ENCODE measurements at places on chromosomes 1 and 21. TPM values are rescaled to one million over a fixed set of nuclear protein-coding genes. Genes with fewer than 3 reads are reported as not detected.

DNA sequence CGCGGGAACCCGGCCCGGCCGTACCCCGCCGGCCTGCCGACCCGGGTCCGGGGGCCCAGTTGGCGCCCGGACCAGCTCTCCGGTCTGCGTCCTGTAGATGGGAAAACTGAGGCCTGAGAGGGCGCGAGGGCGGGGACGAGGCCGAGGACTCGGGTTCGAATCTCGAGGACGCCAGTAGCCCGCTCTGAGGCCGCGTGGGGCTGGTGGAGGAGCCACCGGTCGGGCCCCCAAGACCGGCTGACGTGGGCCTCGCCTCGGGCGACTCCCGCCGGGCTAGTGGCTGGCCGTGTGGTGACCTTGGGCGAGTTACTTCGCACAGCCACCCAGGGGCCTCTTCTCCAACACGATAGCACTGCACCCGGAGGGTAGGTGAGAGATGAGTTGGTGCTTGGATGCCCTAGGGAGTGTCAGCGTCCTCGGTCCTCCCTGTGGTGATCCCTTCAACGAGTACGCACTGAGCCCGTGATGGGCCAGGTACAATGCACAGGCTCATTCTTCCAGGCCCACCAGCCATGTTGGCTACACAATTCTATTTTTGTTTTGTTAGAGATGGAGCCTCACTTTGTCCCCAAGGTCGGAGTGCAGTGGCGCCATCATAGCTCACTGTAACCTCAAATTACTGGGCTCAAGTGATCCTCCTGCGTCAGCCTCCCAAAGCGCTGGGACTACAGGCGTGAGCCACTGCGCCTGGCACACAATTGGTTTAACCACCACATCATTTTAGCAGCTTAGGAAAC, 404 bp upstream of the SCMH1 start:
- no peak for DNase-seq

GRCh38 chr1:216178281-216178680, 245.0 kb downstream of the USH2A start:
- DNase-seq = no peak

GRCh38 chr1:214979191-214979590, 103.3 kb upstream of the KCNK2 start:
- no peak for DNase-seq

- DNase-seq = no peak
These were observed 25.3 kb downstream of the SLC30A7 start for GRCh38 chr1:100921110-100921706.

- DNase-seq = no peak
These were observed 501.6 kb downstream of the NPHP4 start for GRCh38 chr1:5490635-5491034.

GRCh38 chr1:164823486-164824279, 264.7 kb downstream of the PBX1 start:
- no peak for DNase-seq

GRCh38 chr1:178660461-178660860, 64.6 kb upstream of the RALGPS2 start:
- no peak for DNase-seq

GRCh38 chr1:106677181-106677580, 379.3 kb upstream of the PRMT6 start:
- no peak for DNase-seq

DNA sequence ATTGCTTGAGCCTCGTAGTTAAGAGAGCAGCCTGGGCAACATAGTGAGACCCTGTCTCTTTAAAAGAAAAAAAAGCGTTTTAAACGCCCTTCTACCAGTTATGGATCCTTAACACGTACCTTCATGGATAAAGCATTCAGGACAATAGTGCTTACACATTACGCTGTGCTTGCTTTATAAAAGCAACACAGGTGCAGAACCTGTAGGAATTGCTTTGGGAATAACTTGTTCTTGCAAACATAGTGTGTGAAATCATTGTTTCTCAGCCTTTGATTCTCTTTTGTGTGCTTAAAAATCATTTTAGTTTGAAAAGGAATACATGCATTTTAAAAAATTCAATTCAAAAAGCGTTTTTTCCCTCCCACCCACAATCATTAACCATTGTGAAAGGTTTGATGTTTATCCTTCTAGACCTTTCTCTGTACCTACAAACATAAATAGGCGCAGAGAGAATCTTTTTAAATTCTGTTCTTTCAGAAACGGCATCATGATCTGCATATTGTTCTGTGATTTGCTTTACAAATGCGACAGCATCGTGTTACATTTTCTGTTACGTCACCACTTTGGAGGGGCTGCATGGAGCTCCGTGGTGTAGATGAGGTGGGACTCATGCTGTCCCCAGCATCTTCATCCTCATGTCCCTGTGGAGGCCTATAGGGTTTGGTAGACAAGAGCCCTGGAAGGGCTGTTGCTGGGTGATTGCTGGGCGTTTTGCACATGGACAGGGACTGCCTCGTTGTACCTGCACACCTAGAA, 54.6 kb downstream of the SPSB1 start:
- DNase-seq = no peak

GRCh38 chr21:42644223-42645208, 8.9 kb upstream of the PDE9A start:
- no peak for DNase-seq

DNA sequence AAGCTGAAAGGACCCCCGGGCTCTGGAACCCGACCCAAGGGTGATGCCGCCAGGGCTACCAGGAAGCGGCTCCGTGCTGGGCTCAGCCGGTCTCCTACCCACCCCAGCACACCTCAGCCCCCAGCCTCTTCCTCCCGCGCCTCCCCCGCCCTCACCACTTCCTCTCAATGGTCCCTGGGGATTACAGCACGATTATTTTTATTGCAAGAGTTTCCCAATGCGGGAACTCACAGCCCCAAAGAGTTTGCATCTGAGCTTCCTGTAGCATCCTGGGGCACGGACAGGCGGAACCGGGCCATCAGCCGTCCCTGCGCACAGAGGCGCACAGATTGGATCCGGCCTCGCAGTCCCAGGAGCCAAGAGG, 8.7 kb upstream of the SLX9 start:
- no peak for DNase-seq

DNA sequence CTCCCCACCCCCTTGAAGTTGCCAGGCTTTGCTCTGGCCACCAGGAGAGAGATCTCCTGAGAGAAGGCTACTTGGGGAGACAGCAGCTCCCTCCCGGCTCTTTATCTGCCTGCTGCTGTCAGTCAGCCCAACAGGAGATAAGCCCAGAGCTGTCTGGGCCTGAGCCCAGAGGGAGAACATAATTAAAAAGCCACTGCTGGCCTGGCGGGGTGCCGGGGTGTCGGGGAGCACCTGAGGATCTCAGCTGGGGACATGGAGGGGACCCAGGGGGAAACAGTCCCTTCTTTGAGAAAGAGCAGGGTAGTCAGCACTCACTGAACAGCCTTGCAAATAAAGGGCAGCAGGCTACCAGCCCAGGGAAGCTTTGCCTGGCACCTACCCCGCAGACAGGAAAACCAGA, 17.9 kb downstream of the VWA5B1 start:
- DNase-seq = no peak

- DNase-seq = no peak
These were observed 23.3 kb downstream of the NAV1 start for GRCh38 chr1:201562257-201562656.

DNA sequence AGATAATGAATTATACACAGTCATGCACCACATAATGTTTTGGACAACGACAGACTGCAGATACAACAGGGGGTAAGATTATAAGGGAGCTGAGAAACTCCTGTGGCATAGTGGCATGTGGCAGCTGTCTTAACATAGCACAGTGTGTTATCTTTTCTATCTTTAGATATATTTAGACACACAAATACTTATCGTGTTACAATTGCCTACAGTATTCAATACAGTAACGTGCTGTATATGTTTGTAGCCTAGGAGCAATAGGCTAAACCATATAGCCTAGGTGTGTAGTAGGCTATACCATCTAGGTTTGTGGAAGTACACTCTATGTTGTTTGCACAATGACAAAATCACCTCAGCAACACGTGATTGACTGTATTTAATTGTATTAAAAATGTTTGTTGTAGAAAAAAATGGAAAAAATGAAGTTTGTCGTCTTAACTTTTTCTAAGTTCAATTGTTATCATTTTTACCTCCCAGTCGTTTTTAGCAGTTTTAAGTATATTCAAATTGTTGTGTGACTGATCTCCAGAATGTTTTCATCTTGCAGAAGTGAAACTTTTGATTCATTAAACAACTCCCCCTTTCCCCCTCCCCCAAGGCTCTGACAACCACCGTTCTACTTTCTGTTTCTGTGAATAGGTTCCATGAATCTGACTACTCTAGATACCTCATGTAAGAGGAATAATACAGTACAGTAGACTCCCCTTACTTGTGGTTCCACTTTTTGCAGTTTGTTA, 351.0 kb upstream of the B3GALT2 start:
- DNase-seq = no peak

The MCOLN3 gene
- not detected for total RNA-seq

The TMEM200B gene
- total RNA-seq = 4.6 TPM

The ALPL gene
- total RNA-seq = 3.2 TPM

The C1orf105 gene
- total RNA-seq = not detected

The WNT9A gene
- total RNA-seq = 1.7 TPM

The MTMR11 gene
- total RNA-seq = 13.5 TPM

The PPIE gene
- total RNA-seq = 31.3 TPM
